Astrocyte (in vitro differentiated cells and primary cell): ENCODE measurements at places on chromosomes 2 and 18.

- DNase-seq, result no peak
Measured at GRCh38 chr2:222805591-222806304, 55.1 kb upstream of the ACSL3 start.

DNA sequence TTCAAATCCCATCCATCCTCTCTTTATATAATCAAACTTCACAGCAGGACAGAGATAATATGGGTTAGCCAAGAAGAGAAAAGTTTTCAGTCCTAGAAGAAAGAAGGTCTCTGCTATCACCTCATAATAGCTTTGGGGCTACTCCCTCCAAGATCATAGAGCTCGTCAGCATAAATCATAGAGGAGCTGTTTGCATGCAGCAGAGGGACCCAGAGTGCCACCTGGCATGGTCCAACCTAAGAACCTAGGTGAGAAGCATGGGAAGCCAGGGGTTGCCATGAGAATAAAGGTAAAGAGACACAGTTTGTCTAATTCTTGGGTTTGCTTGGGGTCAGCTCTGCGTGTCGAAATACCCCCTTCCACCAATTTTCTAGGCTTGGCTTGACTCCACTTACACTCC is 87.1 kb upstream of the CYP1B1 start:
- no peak for DNase-seq

GRCh38 chr2:18378020-18378653 is 182.3 kb downstream of the RDH14 start:
- DNase-seq, result no peak

DNA sequence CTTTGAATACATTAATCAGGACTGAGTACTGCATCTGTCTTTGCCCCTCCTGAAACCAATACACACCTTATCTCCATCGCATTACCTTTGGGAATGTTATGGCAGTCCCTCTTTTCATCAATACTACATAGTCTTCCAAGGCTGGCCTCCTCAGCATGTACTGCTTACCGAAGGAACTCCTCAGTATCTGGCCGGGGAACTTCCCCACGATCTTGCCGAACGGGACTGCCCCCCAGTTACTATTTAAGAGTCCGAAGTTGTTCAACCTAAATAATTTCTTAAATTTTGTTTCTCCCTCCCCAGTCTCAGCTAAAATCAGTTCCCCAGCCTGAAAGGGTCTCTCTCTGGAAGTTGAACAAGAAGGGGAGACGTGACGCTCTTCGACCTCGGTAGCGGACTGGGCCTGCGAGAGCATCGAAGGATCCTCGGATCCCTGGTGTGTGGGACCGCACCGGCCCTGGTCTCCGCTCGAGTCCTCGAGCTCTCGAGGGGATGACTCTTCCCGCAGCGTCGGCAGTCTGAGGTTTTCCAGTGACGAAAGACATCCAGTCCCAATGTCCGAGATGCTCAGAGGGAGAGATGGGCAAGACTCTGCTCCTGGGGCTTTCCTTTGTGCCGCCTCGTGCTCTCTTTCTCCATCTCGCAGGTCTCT is 489 bp downstream of the TRMT61B start:
- DNase-seq, result no peak

GRCh38 chr18:52403291-52404021 is 63.5 kb downstream of the DCC start:
- DNase-seq, result no peak

DNA sequence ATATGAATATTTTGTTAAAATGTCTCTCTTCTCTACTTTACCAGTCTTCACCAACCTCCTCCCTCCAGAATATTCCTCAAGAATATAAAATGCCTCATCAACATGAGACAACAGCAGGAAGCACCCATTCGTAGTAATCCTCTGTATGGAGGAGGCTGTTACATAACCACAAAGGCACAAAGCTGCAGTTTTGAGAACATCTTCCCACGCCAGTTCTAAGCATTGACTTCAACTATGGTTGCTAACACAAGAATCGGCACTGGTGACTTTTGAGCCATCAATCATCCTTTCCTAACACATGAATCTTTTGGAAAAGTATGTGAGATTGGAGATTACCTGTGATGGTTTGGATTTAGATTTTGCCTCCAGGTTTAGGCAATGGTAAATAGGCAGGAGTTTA is 54.9 kb upstream of the CYP1B1 start:
- DNase-seq, result no peak

DNA sequence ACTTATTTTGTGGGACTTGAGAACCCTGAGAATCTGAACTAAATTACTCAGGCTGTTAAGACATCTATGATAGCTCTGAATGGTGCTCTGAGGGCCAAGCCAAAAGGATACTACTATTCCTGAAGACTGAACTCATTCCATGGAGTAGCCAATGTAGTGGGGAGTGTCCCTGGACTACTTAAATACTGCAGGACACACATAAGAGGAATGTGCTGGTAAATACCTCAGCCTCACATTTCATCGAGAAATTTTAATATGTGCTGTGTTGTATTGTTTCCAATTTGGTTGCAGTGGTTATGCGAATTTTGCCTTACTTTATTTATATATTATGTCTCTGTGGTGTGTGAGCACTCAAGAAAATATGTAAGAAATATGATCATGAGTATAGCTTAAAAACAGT is 264.4 kb upstream of the FIGN start:
- DNase-seq, result peak; percentile 75

- no peak for DNase-seq
Measured at GRCh38 chr2:195212586-195212985, 444.4 kb upstream of the SLC39A10 start.

DNA sequence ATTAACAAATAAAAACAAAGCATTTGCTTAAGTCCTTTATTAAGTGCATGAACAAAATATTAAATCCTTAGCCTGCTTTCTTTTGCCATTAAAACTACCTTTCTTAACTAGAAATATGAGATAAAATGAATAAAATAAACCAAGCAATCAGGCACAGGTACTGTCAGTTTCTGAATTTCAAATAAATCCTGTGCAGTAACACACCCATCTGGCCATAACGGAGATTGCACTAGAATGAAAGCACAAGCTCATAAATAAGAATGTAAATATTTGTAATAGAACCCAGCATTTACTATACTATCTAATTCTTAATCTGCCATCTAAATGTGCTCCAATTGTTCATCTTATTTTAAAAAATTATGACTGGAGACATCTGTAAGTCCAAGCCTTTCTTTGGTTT is 31.9 kb downstream of the PRKRA start:
- no peak for DNase-seq

DNA sequence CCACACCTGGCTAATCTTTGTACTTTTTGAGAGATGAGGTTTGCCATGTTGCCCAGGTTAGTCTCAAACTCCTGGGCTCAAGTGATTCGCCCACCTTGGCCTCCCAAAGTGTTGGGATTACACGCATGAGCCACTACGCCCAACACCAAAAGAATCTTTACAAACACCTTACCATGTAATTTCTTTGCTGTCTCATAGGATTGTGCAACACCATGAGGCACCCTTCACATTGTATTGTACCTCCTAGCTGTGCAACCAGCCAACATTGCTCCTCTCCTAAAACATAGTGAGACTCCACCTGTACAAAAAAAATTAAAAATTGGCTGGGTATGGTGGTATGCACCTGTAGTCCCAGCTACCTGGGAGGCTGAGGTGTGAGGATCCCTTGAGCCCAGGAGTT is 3.1 kb upstream of the MFSD6 start:
- DNase-seq, result no peak

- peak; percentile 20 for DNase-seq
Measured at GRCh38 chr2:145597006-145597405, 1077.1 kb upstream of the ZEB2 start.

- peak; percentile 51 for DNase-seq
Measured at GRCh38 chr2:190537765-190538164, 3.2 kb upstream of the NEMP2 start.

DNA sequence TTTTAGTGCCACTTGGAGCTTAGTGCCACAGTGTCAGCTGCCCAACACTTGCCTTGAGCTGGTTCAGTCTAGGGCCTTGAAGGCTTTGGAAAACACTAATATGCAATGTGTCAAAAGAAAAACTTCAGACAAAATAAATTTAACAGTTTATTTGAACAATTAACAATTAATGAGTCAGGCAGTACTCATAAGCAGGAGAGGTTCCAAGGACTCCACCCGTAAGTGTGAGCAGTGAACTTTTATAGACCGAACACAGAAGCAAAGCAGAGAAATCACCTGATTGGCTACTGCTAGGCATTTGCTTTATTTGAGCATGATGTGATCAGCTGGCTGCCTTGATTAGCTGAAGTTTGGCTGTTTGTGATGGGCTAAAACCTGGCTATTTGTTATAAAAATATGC is 49.5 kb upstream of the TBC1D8 start:
- peak; percentile 60 for DNase-seq
